ENCODE measurements at places on chromosomes 11 and 22. TPM values are rescaled to one million over a fixed set of nuclear protein-coding genes. Genes with fewer than 3 reads are reported as not detected.

The RTN4RL2 gene
- 1.6 TPM for total RNA-seq

The OR51I2 gene
- total RNA-seq, result not detected

The HOATZ gene
- 1.3 TPM for total RNA-seq

The PRPF19 gene
- total RNA-seq, result 49.5 TPM

The MYOD1 gene
- not detected for total RNA-seq

The MMP27 gene
- not detected for total RNA-seq

The B4GALNT4 gene
- 163 TPM for total RNA-seq

The SCGB1C1 gene
- total RNA-seq, result not detected

The GALR3 gene
- total RNA-seq, result not detected

The BRSK2 gene
- 54.5 TPM for total RNA-seq
